Heart left ventricle (tissue), 16 donors: ENCODE measurements at places on chromosomes 16 and 17.

- no peak for DNase-seq
These were observed 12.2 kb downstream of the CD300LD start for GRCh38 chr17:74579900-74580299.

DNA sequence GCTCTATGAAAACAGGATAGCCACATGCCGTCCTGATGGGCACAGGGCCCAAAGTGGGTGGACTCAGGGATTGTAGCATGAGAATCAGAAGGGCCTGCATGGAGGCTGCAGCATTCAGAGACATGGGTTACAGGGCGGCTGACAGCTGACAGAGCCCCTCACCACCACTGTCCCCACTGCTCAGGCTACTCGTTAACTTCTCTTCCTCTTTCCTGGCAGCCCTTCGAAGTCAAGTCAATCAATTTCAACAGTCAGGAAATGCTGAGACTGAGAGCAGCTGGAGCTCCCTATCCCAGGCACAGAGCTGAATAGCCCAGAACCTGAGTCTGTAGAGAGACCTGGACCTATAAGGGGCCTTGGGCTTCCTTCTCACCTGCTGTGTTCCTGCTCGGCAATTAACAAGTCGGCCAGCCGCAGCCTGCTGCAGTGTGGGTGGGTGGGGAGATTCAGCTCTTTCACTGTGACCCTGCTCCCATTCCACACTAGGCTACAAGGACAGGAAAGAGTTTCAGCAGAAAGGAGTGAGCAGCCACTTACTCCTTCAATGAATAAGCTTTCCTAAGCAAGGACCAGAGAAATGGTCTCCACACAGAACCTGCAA lies 76.9 kb downstream of the TEX14 start:
- no peak for DNase-seq

GRCh38 chr17:60720763-60721531 lies 43.3 kb downstream of the BCAS3 start:
- no peak for DNase-seq

GRCh38 chr17:74637926-74638325 lies 14.4 kb upstream of the CD300E start:
- no peak for DNase-seq

GRCh38 chr16:15564604-15565339 lies 78.2 kb downstream of the MARF1 start:
- DNase-seq = no peak
